RPMI7951 (cell line): ENCODE measurements at places on chromosomes 6 and 20.

DNA sequence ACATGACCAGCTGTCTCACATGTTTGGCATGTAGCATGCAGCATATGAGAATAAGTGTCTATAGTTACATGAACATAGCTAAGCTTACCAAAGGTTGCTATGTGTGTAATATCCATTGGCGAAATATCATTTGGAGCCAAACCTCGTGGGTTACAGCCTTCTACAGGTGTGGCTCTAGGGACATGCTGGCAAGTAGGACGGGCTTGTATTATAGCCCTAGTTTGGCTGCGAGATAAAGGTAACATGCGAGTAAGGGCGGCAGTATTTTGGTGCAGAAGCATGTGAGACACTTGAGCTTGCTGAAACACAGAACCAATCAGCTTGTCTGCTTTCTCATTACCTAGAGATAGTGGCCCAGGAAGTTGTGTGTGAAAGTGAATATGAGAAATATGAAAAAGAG is 6.5 kb upstream of the ABHD12 start:
- no peak for DNase-seq

DNA sequence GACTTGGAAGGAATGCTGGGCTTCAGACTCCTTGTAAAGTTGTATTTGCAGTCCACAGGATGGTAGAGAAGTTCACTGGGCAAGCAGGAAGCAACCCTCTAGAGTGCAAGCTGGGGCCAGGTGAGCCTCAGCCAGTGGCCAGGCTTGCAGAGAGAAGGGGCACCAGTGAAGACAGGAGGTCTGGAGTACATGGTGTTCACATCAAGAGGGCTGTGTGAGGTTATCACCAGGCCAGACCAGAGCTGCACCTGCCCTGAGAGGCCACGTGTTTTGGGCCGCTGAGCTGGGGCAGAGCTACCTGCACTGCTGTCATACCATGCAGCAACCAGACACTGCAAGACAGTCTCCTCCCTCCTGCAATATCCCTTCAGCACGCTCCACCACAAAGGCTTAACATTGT is 79.0 kb downstream of the SH3BGRL2 start:
- no peak for DNase-seq

GRCh38 chr6:134267917-134268361 is 50.0 kb downstream of the SGK1 start:
- peak; percentile 56 for DNase-seq

GRCh38 chr20:19602675-19603375 is 155.2 kb upstream of the RIN2 start:
- peak; percentile 68 for DNase-seq

- DNase-seq, result no peak
Measured at GRCh38 chr6:122075084-122075838, 324.2 kb upstream of the HSF2 start.

DNA sequence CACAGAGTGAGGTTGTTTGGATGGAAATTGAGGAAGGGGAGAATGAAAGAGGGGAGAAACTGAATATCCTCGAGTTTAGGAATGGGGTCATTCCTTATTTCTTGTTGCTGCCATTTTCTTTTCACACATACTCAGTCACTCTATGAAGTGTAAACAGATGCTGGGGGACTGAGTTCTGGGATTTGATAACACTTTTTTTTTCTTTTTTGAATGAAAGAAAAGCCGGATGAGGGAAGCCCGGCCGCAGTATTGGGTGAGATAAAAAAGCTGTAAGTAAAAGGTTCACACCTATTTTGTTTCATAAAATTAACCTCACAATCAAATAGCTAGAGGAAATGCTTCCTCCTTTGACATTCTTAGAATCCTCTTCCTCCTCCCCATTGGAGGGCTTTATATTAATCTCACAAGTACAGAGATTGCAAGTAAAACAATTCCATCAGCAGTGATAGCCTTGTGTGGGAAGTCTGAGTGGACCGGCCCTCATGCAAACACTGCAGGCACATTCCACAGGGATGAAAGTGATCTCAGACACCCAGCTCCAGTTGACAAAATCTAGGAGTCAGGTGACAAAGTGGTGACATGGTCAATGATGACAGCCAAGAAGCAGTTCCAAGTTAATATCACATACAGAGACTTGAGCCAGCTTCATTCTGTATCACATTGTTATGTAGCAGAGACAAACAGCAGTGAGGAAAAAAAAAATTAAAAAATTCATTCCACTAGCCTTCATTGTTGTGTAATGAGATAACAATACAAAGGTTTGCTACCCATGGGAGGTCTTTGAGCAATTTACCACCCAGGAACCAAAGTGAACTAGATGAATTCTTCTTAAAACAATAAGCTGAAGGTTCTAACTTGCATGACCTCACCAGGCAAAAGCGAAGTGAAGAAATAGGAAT is 391.1 kb upstream of the HSF2 start:
- no peak for DNase-seq

- no peak for DNase-seq
Measured at GRCh38 chr20:37333848-37334318, 12.1 kb upstream of the SRC start.

DNA sequence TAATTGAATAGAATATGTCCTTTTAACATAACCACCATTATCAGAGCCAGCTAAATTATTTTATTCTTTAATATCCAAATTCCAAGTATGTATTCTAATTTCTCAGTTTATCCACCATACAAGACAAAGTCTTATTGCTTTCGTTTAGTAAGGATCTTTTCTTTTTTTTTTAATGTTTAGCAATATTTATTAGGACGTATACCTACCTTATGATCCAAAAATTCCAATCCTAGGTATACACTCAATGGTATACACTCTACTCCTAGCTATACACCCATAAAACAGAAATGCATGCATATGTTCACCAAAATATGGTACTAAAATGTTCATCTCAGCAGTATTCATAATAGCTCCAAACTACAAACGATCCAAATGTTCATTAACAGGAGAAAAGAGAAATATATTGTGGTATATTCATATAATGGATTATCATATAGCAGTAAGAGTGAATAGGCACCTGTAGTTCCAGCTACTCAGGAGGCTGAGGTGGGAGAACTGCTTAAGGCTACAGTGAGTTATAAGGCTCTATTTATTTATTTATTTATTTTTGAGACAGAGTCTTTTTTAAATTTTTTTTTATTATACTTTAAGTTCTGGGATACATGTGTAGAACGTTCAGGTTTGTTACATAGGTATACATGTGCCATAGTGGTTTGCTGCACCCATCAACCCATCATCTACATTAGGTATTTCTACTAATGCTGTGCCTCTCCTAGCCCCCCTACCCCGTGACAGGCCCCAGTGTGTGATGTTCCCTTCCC is 17.3 kb downstream of the TNFAIP3 start:
- DNase-seq, result no peak
